ENCODE measurements at places on chromosomes 3 and 15. TPM values are rescaled to one million over a fixed set of nuclear protein-coding genes. Genes with fewer than 3 reads are reported as not detected.

The SOX14 gene
- not detected for polyA plus RNA-seq

The OR5K2 gene
- polyA plus RNA-seq, result not detected

The IGSF11 gene
- 16.8 TPM for polyA plus RNA-seq

The NKTR gene
- polyA plus RNA-seq, result 26.2 TPM

The CDV3 gene
- 51.3 TPM for polyA plus RNA-seq

The ST8SIA2 gene
- not detected for polyA plus RNA-seq

The OSTN gene
- 0.27 TPM for polyA plus RNA-seq

The ZNF80 gene
- not detected for polyA plus RNA-seq

The STRA6 gene
- polyA plus RNA-seq, result 0.47 TPM

The SLC25A20 gene
- 12.1 TPM for polyA plus RNA-seq

The FETUB gene
- not detected for polyA plus RNA-seq

The CEMIP gene
- 2.2 TPM for polyA plus RNA-seq

The GREM1 gene
- polyA plus RNA-seq, result 10.9 TPM

The CEP70 gene
- polyA plus RNA-seq, result 15.5 TPM

GRCh38 chr15:33152502-33153109 is 41.9 kb downstream of the FMN1 start:
- DNase-seq, result no peak

- DNase-seq, result no peak
These were observed 222.5 kb upstream of the ICE2 start for GRCh38 chr15:60701261-60702019.

GRCh38 chr3:81643721-81644120 is 117.7 kb downstream of the GBE1 start:
- DNase-seq, result no peak

- DNase-seq, result peak; percentile 80
These were observed 539 bp upstream of the PLCL2 start for GRCh38 chr3:16884084-16884747.

GRCh38 chr3:132283916-132284405 is 33.2 kb upstream of the ACP3 start:
- no peak for DNase-seq

- DNase-seq, result peak; percentile 90
These were observed 85.1 kb downstream of the MTHFS start for GRCh38 chr15:79811406-79812405.

- DNase-seq, result peak; percentile 76
These were observed 92.7 kb upstream of the OCA2 start for GRCh38 chr15:28191832-28192231.

DNA sequence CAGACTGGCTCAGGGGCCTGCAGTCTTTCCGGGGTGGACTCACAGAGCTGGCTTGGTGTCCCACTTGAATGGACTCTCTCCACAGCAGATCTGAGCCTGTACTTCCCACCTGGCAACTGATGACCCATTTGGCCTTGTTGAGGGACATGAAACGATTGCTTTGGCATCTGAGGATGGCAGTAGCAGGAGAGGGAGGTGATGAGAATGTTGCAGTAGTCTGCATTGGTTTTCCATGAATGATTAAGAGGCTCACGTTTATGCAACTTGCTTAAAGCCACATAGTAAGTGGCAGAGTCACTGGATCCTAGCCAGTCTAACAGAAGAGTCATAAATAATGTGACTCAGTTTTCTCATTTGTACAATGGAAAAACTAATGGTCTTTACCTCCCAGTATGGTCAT is 21.9 kb downstream of the IL20RB start:
- DNase-seq, result no peak

DNA sequence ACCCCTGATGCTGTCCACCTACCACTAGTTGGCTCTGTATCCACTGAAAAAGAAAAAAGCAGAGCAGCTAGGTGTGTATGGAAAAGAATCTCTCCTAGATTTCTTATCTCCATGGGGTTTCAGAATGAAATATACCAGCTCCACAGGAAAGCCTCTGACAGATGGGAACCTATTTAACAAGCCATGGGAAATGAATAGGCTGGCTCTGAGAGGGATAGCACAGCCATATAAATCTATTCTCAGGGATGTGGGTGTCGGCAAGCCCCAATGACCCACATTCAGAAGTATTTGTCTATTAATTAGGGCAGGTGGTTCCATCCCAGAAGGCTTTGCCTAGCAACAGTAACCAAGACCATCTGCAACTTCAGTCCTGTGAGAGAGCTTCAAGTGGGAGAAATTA is 694.1 kb downstream of the AGBL1 start:
- no peak for DNase-seq

DNA sequence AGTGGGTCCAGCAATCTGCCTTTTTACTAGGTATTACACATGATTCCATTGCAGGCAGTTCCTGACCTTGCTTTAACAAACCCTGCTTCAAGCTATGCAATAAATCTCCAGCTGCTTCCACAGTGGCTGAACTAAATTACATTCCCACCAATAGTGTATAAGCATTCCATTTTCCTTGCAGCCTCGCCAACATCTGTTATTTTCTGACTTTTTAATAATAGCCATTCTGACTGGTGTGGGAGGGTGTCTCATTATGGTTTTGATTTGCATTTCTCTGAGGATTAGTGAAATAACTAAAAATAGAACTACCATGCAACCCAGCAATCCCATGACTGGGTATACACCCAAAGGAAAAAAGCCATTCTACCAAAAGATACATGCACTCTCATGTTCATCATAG is 36.4 kb upstream of the DNAJC13 start:
- no peak for DNase-seq

- DNase-seq, result no peak
These were observed 13.4 kb downstream of the COMMD2 start for GRCh38 chr3:149738876-149739275.

DNA sequence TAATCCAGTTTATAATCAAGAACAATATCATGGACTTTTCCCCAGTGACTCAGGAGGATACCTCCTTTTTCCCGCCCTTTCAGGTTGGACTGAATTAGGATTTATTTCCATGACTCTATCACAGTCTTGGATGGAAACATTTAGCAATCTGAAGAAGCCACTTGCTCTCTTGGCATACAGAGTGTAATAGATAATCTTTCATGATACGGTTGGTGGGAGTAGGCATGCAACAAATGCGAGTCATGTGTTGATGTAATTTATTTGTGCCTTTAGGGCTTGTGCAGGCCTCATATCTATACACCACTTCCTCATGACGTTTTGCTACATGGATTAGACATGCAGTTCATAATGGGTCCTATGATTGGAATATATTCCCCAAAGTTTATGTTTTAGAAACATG is 54.2 kb upstream of the MCTP2 start:
- DNase-seq, result no peak

- no peak for DNase-seq
These were observed 6.9 kb downstream of the COL7A1 start for GRCh38 chr3:48588230-48588629.

- DNase-seq, result no peak
These were observed 97.7 kb downstream of the EPHB1 start for GRCh38 chr3:134892761-134893160.

- no peak for DNase-seq
These were observed 180.0 kb downstream of the CBLB start for GRCh38 chr3:105688821-105689220.

GRCh38 chr3:100311011-100311410 is 23.5 kb upstream of the NIT2 start:
- DNase-seq, result no peak

GRCh38 chr15:99632521-99632920 is 66.7 kb downstream of the MEF2A start:
- no peak for DNase-seq

- DNase-seq, result no peak
These were observed 67.2 kb downstream of the EFHB start for GRCh38 chr3:19866751-19867347.

- DNase-seq, result no peak
These were observed 22.4 kb upstream of the GUCA1C start for GRCh38 chr3:108976058-108976457.

- no peak for DNase-seq
These were observed 207.6 kb downstream of the GAP43 start for GRCh38 chr3:115830764-115831395.

DNA sequence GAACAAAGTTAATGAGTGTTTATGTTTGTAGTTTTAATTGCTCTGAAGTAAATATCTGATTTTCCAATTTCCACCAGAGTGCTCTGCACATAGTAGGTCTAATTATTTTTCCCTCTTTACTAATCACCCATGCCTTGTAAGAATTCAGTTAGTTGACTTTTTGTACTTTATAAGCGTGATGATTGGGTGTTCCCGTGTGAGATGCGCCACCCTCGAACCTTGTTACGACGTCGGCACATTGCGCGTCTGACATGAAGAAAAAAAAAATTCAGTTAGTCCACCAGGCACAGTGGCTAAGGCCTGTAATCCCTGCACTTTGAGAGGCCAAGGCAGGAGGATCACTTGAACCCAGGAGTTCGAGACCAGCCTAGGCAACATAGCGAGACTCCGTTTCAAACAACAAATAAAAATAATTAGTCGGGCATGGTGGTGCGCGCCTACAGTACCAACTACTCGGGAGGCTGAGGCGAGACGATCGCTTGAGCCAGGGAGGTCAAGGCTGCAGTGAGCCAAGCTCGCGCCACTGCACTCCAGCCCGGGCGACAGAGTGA is 507 bp upstream of the VHL start:
- no peak for DNase-seq

- no peak for DNase-seq
These were observed 59.8 kb downstream of the EXOG start for GRCh38 chr3:38555926-38556325.

DNA sequence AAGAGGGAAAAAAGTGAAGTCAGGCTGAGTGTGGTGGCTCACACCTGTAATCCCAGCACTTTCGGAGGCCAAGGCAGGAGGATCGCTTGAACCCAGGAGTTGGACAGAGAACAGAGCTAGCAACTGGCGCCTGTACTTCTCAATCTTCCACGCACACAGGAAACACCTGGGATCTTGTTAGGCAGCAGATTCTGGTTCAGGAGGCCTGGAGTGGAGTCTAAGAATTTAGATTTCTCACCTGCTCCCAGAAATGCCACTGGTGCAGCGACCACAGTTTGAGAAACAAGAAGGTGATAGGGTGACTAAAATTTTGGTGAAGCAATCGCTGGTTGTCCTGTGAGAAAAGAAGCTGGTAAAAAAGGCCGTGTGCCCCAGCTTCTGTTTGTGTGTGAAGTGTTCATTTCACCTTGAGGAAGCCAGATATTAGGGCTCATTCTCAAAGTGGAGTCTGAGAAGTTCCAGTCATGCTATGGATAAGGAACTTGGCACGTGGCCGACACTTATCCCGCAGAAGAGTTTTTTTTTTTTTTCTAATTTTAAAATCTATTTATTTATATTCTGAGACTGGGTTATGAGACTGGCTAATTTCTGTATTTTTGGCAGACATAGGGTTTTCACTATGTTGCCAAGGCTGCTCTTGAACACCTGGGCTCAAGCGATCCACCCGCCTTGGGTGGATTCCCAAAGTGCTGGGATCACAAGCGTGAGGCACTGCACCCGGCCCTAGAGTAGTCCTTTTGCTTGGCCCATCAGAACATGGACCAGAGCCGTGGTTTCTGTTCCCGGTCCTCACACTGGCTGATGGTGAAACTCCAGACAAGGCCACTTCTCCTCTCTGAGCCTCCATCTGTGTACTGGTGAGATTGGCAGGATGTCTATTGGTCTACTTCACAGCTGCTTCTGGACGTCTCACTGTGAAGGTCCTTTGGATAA is 324.6 kb upstream of the PROK2 start:
- no peak for DNase-seq

DNA sequence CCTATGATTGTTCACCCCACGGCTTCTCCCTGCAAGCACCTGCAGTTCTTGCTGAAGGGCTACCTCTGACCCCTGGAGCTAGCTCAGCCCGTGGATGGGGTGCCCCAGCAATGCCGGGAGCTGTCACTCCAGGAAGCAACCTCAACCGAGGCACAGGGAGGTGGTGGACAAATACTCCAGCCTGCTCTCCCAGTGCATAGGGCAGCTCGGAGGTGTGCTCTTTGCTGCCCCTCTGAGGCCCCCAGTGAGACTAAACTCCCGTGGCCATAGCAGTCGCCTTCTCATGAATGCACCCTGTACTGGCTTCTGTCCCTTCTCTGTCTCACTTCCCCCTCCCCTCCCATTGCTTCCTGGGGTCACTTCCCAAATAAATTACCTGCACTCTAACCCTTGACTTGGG is 48.5 kb downstream of the LINGO1 start:
- DNase-seq, result no peak

DNA sequence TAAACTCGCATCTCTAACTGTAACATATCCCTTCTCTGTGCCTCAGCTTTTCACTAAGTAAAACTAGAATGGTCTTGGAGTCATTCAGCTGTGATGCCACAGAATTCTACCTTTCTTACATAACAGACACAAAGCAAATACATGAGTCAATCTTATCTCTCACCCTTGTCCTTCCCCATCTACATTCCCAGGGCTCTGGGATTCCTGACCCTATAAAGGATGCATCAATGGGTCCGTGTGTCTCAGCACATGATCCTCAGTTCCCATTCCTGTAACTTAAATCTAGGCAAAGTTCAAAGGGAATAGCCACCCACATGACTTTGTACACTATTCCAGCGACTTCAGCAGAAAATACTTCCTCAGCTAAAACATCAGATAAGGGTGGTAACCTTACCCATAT is 11.8 kb upstream of the ARL8B start:
- no peak for DNase-seq

DNA sequence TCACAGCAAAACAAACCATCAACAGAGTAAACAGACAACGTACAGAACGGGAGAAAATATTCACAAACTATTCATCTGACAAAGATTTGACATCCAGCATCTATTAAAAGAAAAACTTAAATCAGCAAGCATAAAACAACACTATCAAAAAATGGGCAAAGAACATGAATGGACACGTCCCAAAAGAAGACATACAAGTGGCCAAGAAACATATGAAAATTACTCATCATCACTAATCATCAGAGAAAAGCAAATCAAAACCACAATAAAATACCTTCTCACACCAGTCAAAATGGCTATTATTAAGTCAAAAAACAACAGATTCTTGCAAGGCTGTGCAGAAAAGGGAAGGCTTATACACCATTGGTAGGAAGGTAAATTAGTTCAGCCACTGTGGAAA is 13.7 kb upstream of the SERPINI2 start:
- no peak for DNase-seq

GRCh38 chr3:121660356-121661171 is at the start of gene HCLS1:
HCLS1 (minus strand) TSS chr3:121660903; CDS start chr3:121658347, 2,556 bp downstream.
- DNase-seq, result no peak

DNA sequence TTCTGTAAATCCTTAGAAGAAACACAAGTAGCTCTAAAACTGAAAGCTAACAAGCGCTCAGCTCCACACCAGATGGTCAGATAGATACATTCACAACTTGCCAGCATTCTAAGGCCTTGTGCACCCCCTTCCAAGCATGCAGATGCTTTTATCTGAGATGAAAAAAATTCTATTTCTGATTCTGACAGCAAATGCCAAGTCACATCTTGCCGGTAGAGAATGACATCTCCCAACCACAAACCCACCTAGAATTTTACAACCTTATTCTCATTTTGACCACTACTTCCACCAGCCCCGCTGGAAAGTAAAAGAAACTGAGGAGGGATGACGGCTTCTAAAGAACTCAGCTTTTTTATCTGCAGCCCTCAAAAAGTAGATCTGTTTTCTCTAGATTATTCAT is 57.7 kb downstream of the SUMF1 start:
- DNase-seq, result no peak

DNA sequence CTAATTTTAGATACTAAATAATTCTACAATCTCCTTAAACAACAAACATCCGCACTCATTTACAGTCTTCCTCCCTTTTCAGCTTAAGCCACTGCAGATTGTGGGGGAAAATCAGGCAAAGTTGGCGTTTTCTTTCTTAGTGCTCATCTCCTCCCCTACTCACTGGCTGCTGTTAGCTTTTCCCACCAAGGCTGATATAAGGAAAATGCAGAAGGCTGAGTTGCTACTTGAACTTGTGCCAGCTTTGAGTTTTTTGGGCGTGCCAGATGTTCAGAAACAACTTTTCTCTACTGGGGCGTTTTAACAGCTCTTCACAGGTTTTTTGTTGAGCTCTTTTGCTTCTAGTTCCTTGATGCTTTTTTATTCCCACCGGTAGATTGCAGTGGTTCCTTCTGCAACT is 222.0 kb downstream of the PYDC2 start:
- no peak for DNase-seq

All from ovary (tissue), 10 donors.